ENCODE measurements at places on chromosomes 12 and 14.

DNA sequence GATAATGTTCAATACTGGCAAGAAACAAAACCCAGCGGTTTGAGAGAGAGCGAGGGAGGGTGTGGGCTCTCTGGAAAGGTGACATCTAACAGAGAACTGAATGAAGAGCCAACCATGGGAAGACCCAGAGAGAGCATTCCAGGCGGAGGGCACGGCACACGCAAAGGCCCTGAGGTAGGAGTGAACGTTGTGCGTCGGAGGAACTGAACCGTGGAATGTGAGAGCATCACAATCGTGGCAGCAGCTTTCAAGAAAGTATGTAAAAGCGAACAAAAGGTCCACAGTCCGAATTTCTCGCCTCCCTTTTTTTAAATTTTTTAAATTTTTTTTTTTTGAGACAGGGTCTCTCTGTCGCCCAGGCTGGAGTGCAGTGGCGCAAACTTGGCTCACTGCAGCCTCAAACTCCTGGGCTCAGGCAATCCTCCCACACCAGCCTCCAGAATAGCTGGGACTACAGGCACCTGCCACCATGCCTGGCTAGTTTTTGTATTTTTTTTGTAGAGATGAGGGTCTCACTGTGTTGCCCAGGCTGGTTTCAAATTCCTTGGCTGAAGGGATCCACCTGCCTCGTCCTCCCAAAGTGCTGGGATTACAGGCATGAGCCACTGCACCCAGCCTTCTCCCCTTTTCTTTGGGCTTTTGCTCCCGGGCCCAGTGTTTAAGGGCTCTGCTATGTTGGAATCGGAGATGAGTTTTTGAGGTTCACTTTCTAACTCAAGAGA lies 15.3 kb upstream of the SCARB1 start:
- no peak for DNase-seq

DNA sequence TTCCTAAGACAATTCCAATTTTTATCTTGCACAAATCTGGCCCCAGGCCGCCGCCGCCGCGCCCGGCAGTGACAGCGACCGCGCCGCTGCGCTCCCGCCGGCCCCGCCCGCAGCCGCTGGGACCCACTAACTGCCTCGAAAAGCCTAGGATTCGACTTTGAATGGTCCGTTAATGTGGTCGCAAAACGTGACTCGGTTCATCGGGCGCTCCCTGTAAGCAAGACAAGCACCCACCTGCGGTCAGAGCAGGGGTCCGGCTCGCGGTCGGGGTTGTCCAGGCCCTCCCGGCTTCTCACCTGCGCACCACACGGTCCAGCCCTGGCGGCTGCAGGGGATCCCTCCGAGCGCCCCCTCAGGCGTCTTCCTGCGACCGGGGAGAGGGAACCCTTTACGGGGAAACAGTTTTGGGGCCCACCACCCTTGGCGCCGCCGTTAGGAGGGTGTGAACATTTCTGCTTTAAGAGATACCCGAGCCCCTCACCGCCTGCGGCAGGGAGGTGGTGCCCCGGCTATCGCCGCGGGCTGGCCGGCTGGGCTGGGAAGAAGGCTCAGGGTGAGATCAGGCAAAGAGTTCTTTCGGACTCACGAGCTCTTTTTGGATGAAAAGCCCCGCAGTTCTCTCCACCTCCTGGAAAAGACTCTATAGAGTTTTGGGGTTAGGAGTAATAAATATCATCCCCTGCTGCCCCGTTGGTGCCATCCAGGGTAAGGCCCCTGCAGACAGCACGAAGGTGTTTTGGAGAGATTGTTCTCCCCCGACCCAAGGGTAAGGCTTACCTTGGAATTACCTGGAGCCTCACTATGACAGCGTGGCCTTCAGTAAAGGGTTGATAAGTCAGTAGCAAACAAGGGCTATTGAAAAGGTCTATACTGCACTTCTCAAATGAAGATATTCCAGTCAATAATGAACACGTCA lies 13.6 kb upstream of the FOXJ2 start:
- no peak for DNase-seq

DNA sequence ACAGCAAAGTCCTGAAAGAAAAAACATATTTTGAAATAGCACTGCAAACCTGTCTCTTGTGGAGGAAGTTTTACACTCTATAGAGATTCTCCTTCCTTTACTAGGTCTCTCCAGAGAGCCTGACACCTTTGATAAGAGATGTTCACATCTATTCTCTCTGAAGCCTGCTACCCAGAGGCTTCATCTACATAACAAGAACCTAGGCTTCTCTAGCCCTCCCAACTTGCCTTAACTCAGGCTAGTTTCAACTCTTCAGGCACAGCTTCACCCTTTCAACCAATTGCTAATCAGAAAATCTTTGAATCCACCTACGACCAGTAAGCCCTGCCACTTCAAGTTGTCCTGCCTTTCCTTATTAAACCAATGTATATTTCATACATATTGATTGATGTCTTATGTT lies 60.6 kb downstream of the IFNG start:
- no peak for DNase-seq

GRCh38 chr12:24034160-24034559 lies 84.7 kb upstream of the SOX5 start:
- no peak for DNase-seq

- no peak for DNase-seq
These were observed 607.8 kb downstream of the SNAPC1 start for GRCh38 chr14:62369919-62370560.

GRCh38 chr12:52151837-52152783 lies 39.7 kb downstream of the KRT80 start:
- DNase-seq, result peak; percentile 32

GRCh38 chr12:127685491-127685890 lies 581.5 kb upstream of the TMEM132C start:
- no peak for DNase-seq

GRCh38 chr12:48084066-48084465 lies 21.8 kb downstream of the SENP1 start:
- no peak for DNase-seq

DNA sequence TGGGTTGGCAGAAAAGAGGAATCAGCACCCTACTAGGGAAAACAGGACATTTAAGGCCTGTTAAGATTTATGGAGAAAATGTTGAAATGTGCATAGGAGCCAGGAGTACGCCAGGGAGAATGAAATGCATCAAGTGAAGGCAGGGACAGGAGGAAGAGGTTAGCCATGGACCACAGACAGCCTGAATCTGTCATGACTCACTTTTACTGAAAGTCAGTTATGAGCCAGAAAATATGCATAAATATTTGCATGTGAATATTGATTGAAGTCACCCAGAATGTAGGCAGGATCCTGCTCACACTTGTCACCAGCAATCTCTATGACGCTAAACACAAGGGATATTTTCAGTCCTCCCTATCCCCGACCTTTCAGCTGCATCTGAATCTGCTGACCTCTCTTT lies 25.1 kb upstream of the CDK17 start:
- no peak for DNase-seq

- DNase-seq, result peak; percentile 15
These were observed 17.5 kb downstream of the ANAPC5 start for GRCh38 chr12:121334513-121335343.

DNA sequence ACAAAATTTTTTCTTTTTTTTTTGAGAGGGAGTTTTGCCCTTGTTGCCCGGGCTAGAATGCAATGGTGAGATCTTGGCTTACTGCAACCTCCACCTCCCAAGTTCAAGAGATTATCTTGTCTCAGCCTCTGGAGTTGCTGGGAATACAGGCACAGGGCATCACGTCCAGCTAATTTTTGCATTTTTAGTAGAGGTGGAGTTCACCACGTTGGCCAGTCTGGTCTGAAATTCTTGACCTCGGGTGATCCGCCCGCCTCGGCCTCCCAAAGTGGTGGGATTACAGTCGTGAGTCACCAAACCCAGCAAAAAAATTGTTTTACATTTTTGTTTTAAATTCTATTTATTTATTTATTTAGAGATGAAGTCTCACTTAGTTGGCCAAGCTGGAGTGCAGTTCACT lies 4.7 kb upstream of the SLC2A14 start:
- no peak for DNase-seq

DNA sequence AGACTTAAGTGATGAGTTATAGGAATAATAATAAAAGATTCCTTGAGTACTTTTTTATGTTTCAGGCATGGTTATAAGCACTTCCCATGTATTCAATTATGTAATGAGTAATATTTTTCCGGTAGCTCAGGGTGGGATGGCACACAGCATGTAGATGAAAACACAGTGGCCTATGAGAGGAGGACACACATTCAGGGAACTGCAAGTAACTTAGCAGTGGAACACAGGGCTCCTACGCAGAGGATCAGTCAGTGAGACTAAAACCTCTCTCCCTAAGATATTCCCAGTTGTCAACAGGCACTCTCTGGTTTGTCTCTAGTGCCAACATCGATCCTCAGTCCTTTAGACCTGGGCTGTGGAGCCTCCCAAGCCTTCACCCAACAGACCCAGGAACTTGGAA lies 219.4 kb downstream of the DIO2 start:
- DNase-seq, result no peak

- peak; percentile 78 for DNase-seq
These were observed at the start of gene PCK2 for GRCh38 chr14:24093901-24094840. TSS of gene PCK2 (plus strand) at chr14:24094311. CDS start at chr14:24094406, 95 bp downstream.

DNA sequence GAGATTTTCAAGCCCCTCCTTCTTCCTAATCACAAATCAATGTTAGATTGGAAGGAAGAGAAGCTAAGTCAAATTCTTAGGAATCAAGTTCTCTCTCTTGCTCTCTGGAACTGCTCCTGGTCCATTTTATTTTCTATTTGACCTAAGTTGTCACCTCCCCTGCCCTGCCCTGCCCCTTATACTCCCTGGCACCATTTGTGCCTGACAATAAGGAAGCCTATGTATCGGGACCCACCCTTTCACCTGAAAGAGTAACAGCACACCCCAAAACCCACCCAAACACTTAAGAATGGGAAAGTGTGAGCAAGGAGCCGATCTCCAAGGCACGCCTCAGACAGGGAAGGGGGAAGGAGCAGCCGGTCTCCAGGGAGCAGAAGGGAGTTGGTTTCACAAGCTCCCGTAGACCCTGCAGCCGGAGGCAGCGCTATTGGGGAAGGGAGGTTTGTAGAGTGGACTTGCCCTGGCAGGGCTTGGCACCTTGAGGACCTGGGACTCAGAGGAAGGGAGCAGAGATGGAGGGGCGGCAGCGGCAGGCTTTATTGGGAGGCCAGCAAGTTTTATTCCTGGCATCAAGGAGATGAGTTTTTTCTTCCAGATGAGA lies 1.6 kb downstream of the LRRC74A start:
- no peak for DNase-seq

GRCh38 chr12:121693155-121693687 lies 19.3 kb upstream of the TMEM120B start:
- DNase-seq, result no peak

DNA sequence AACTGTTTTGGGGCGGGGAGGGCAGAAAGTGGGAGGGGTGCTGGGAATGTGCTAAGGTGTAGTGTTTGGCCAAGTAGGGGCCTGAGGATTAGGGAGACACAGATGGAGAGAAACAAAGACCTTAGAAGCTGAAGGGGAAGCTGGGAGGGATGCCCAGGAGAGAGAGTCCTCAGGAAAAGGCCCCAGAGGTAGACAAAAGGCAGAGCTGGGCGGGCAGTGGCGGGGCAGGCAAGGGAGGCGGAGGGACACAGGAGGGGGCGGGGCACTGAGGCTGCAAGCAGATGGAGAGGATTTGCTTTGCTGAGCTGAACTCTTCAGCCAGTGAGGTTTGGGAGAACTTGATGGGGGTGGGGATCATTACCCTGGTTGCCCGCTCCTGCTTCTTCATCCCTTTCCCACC lies 2.8 kb downstream of the PTMS start:
- DNase-seq, result no peak

- DNase-seq, result no peak
These were observed 120.0 kb downstream of the BEGAIN start for GRCh38 chr14:100467046-100467750.

DNA sequence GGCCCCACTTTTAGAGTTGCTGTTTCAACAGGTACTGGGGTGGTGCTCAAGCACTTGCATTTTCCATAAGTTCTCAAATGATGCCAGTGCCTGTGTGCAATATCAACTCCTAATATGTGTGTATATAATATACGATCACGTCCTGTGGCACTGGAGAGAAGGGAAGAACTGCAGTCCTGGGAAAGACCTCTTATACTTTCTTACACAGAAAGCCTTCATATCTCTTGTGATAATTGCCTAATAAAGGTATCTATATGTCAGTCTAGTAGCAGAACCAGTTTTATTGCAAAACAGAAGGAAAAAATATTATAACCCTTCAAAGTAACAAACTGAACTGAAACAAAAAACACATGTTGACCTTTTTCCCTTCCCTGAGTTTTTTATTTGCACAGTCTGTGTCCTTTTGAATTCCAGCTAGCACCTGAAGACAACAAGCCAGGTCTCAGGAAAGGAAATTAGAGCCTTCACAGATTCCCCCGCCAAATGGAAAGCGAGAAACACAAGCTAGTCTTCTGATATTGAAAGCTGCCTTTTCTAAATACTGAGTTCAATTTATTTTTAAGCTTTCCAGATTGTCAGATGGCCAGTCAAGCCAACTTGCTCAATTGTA lies 44.4 kb downstream of the IGF1 start:
- DNase-seq, result no peak

DNA sequence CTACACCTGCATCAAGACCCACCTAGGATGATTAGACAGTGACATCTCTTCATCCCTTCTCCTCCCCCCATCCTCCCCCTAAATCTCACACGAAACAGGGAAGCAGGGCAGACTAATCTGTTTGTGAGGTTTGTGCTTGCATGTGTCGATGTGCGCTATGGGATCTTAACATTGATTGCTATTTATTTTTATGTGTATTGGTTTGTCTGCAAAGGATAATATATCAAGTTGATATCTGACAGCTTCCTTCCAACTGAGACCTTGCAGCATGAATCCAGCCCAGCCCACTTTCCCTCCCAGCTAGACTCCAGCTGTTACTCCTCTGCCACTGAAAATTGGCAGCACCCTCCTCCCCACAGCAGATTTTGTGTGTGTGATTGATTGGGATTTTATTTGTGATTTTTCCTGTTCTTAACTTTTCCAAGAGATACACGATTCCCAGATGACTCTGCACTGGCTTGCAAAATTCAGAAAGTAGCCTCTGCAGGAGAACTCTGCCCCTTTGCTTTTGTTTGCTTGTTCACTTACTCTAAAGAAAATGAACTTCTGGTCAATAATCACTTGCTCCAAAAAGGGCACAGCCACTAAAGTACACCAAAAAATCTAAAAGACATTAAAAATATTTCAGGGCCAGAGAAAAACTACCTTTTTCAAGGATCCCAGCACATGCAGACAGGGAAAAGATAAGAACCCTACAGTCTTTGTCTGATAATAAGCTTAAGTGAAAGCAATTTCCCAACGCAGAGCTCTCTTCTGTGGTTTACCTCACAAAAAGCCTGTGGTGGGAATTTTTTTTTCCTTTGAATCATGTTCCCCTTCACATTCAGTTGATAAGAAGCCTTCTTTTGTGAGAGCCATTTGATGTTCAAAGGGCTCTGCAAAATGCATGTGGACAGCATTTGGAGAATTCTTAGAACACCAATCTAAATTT lies 222.1 kb downstream of the RPS29 start:
- DNase-seq, result no peak

DNA sequence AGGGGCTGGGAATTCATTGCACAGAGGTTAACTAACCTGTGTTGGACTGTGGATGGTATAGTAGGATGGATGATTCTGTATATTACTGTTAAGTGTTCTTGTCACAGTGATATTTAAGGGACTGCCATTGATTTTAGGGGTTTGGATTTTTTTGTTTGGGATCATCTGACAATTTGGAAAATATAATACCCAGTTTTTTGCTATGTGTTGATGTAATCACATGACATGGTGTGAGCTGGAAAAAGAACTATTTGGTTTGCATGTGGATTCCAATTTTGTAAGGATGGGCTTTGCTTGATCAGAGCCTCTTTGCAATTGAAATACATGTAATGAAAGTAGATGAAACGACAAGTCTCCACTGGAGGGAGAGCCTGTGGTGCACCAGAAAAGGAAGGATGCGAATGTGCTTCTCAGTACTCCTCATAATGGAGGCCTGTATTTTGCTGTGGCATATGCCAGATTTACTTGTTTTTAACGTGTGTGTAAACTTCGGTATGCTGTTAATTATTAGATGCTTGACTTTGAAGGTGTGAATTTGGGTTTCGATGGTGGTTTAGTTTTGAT lies 2.7 kb downstream of the DYRK2 start:
- DNase-seq, result no peak
